ENCODE measurements at places on chromosomes 16 and 17.

GRCh38 chr16:55338646-55339045 is 14.6 kb downstream of the IRX6 start:
- DNase-seq: no peak

DNA sequence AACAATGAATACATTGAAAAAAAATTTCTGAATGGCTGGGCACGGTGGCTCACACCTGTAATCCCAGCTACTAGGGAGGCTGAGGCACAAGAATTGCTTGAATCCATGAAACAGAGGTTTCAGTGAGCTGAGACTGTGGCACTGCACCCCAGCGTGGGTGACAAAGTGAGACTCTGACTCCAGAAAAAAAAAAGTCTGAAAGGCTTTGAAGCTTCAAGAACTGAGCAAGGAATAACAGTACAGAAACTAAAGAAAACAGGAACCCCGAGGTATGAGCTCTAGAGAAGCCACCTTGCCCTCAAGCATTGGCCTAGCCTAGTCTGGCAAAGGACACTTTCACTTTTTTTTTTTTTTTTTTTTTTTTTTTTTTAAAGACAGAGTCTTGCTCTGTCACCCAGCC is 45.0 kb downstream of the TEX2 start:
- DNase-seq: peak; percentile 18

DNA sequence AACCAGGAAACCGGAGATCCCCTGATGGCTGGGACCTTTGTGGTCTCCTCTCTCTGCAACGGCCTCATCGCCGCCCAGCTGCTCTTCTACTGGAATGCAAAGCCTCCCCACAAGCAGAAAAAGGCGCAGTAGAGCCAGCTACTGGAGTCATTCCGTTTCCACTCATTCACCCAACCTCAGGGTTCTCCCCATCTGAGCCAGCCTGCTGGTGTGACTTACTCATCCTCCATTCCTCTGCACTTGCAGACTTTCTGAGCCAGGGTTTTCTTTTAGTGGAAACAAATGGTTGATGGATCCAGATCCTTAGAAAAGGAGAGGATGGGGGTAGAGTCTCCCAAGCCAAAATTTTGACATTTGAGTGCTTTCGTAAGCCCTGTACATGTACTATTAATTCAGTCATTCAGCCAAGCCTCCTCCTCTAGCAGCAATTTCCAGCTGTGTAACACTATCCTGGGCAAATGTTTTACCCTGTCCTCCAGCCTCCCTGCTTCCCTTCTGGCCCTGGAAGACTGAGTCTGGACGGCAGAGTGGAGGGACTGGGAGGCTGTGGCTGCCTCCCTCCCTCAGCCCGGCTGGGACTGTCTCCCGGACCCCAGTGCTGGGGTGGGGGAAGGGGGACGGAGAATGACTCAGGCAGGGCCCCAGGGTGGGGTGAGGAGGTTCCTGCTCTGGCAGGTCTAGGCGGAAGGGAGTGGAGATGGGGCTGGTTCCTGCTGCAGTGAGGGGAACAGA is 2.3 kb downstream of the SOX15 start:
- DNase-seq: no peak

DNA sequence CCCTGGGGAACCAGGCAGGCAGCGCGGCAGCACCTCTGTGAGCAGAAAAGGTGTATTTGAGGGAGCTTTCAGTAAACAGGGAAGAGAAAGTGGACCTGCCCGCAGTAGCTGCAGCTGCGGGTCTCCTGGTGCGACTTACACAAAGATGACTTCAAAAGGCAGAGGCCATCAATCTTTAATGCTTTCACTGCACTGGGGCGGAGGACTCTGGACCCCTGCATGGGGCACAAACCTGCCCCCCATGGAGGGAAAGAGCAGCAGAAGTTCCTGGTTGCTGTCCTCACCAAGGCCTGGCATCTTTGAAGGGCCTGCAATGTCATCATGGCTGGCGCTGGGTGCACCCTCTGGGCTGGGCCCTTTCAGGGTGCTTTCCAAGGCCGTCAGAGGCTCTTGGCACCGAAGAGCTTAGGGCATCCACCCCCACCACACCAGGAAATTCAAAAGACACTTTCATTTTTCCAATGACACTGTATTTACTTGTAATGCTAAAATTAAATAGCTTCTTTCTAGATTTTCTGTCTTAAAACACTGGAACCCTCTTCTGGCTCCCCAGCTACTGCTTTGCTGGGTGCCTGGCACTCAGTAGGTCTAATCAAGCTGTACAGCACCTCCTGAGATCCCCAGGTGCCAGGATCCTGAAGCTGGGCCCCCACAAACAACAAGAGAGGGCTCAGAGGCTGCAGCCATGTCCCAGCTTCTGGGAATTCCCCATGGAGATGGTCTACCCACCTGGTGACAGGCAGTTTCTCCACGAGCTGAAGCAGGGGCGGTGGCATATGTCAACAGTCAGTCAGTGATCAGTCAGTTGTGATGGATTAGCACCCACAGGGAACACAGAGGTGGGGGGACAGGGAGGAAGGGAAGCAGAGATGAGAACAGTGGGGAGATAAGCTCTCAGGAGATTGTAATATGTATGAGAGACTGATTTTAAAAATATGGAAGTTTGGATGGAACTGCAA is 2.1 kb upstream of the CACNG1 start:
- DNase-seq: no peak

Data from stimulated activated CD8-positive, alpha-beta memory T cell treated with anti-CD3 and anti-CD28 coated beads, Interleukin-2, amount 100 ng/mL, for 48 hours (primary cell).